Activated naive CD8-positive, alpha-beta T cell treated with anti-CD3 and anti-CD28 coated beads, Interleukin-2, amount 10 ng/mL, durations not matched to agents 7 days and 5 days (primary cell): ENCODE measurements at places on chromosomes 7 and 10. TPM values are rescaled to one million over a fixed set of nuclear protein-coding genes. Genes with fewer than 3 reads are reported as not detected.

DNA sequence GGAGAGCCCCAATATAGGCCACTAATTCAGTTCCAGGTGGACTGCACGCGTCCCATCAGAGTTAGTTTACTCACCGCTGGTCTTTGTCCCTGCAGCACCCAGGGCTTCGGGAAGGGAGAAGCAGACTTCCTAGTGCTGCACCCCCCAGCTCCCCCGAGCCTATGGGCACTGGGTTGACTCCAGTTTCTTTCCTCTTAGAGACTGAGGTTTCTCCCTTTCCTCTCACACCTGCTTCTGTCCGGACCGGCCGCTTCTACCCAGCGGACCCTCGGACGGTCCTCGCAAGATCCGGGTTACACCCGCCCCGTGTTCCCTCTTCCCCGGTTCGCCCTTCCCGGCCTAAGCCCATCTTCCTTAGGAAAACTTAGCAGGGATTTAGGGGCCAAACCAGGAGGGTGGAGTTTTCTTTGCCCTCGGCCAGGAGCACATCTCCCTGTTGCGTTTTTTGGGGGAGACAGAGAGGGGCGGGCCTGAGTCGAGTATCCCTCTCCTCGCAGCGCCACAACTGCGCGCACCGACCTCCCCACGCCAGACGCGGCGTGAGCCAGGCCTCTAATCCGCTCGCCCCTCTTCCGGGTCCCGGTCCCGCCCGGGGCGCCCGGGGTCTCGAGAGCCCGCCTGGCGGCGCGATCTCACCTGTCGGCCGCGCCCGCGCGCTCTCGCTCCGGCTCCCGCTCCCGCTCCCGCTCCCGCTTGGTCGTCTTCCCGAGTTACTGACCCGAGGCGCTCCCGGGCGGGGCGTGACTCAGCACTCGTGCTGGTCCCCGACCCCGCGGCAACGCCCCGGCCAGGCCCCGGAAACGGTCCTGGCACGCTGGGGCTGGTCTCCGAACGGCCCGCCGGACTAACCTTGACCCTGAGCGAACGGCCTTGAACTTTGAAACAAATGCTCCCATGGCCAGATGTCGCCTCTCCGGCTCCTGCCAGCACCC is at the start of gene AIFM2:
Gene AIFM2, minus strand, starts transcription at position 728 of the 932 bp plus-strand sequence. CDS start 8,741 bp downstream, outside the sequence.
- H3K36me3 ChIP-seq, result peaks cover 5% of the 10 kb centered on the region
- H3K4me3 ChIP-seq, result peak within 1 kb of the TSS; percentile 88

- no peaks in the 10 kb centered on the region for H3K36me3 ChIP-seq
- no peak overlapping the region for H3K4me3 ChIP-seq
Measured at GRCh38 chr7:26688388-26688787, 176.0 kb downstream of the SKAP2 start.

- DNase-seq, result no peak
- no peaks in the 10 kb centered on the region for H3K27me3 ChIP-seq
- H3K36me3 ChIP-seq, result no peaks in the 10 kb centered on the region
Measured at GRCh38 chr10:24759672-24760071, 36.0 kb upstream of the ARHGAP21 start.

DNA sequence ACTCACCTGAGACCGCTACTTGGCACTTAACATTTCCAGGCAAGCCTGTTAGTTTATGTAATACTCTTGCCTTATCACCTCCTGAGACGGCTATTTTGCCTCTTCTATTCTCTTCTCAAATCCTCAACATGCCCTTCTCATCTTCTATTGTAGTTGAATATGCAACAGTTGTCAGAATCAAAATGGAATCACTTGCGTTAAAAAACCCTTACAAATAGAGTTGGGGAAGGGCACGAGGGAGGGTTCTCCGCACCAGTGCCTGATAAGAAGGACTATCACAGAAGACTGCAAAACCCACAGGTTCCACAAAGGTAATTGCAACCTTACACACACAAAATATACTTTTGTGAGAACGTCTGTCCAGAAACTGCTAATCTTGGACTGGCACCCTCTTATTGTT is 57.4 kb downstream of the ZNF783 start:
- peaks cover 15% of the 10 kb centered on the region for H3K4me1 ChIP-seq
- no peak for DNase-seq
- H3K36me3 ChIP-seq, result peaks cover 4% of the 10 kb centered on the region
- peaks cover 15% of the 10 kb centered on the region for H3K27me3 ChIP-seq

DNA sequence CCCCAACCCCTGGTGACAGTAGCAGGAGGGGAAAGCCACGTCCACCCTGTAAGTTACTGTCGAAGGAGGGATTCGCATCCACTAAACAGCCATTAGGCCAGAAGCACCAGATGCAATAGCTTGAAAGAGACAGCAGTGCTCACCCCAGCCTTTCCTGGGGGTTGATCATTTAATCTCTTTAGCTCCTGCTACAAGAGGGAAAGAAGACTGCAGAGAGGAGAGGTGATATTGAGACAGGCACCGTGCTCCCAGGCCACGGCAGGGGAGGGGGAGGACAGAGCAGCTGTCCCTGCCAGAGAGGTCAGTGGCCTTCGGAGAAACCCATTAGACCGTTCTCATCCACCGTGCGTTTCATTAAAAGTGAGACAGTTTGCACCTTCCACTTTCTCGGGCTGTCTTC is 148.3 kb downstream of the CDH23 start:
- H3K27me3 ChIP-seq, result no peaks in the 10 kb centered on the region
- H3K36me3 ChIP-seq, result no peaks in the 10 kb centered on the region
- no peak for DNase-seq
- H3K27ac ChIP-seq, result no peak overlapping the region
- H3K4me1 ChIP-seq, result no peaks in the 10 kb centered on the region
- H3K4me3 ChIP-seq, result no peak overlapping the region

DNA sequence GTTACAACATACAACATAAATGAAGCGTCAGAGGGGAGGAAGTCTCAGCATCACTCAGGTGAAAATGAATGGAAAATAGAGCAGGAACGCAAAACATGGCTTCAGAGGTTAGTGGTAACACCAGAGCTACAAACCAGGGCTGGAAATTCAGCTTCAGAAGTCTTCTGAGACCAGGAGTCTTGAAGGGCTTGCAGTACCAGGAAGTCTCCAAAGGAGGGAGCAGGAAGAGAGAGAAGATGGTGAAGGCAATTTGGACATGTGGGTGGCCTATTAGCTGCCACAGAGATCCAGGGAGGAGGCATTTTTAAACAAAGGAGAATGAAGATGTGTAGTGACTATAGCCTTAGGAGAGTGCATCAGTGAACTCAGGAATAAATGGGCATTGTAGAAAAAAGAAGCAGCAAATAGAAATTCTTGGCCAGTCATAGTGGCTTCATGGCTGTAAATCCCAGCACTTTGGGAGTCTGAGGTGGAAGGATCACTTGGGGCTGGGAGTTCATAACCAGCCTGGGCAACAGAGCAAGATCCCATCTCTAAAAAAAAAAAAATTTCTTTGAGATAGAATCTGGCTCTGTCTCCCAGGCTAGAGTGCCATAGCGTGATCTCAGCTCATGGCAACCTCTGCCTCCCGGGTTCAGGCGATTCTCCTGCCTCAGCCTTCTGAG is 9.3 kb upstream of the TET1 start:
- no peak overlapping the region for H3K4me3 ChIP-seq
- H3K27me3 ChIP-seq, result no peaks in the 10 kb centered on the region
- DNase-seq, result no peak
- H3K4me1 ChIP-seq, result no peaks in the 10 kb centered on the region
- no peaks in the 10 kb centered on the region for H3K36me3 ChIP-seq

- DNase-seq, result no peak
- peaks cover 1% of the 10 kb centered on the region for H3K36me3 ChIP-seq
- H3K27ac ChIP-seq, result no peak overlapping the region
- no peak overlapping the region for H3K4me3 ChIP-seq
Measured at GRCh38 chr7:16411391-16411790, 9.9 kb downstream of the CRPPA start.

CHAT gene
- not detected for total RNA-seq

EIF4EBP2 gene
- total RNA-seq, result 54.2 TPM

LIPK gene
- total RNA-seq, result not detected
